ENCODE measurements at places on chromosomes 3 and 15.

DNA sequence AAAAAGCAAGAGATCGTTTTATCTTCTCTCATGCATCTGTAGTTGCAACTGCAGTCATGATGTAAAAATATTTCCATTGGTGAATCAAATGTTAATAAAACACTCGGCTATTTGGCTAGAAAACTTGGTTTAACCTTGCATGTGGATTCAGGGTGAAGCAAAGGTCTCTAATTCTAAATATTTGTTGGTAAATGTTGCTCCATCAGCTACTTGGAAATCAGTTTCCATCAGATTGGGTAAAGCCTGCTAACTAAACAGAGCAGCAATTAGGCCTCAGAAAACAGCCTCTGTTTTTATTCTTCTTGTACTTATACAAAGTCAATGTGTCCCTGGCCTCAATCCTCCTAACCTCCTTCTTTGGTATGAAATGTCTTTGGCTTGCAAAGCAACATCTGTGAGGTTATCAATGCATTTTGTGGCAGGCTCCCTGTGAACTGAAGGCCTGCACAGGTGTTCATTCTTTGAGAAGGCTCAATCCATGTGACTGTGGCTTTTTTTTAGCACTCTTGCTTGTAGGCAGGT, 312.3 kb downstream of the WDR72 start:
- DNase-seq = no peak

GRCh38 chr3:159904911-159905310, 83.7 kb upstream of the IL12A start:
- DNase-seq = no peak

- peak; percentile 61 for DNase-seq
Observed at GRCh38 chr3:174125267-174125824, 727.8 kb downstream of the NLGN1 start.

DNA sequence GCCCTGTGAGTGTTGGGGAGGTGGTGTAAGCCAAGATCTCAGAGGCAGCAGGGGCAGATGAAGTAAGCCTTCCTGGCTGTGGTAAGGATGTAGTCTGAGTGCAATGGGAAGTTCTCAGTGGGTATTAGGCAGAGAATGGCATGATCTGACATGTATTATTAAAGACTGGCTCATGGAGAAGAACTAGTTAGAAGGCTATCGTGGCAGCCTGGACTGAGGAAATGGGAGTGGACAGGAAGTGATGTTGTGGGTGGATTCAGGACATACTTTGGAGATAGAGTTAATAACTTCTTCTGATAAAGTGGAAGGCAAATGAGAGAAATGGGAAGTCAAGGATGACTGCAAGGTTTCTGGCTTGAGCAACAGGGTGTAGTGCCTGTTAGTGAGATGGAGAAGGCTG, 250.9 kb upstream of the CFAP20DC start:
- DNase-seq = no peak

DNA sequence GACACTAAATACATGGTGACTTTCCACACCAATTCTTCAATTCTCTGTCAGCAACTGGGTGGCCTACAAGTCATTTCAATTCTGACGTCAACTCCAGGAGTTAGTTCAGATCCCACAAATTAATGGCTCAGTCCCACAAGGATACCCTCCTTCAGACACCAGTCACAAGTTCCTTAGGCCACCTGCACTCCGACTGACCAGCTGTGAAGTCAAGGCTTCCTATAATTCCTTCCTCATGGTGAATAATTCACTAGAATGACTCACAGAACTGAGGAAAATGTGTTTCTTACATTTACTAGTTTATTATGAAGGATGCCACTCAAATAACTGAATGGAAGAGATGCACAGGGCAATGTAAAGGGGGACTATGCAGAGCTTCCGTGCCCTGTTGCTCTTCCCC, 6.3 kb upstream of the PIAS1 start:
- DNase-seq = no peak

- DNase-seq = no peak
Observed at GRCh38 chr3:134552784-134553183, 66.9 kb downstream of the CEP63 start.

GRCh38 chr3:57164657-57165573, at the start of gene IL17RD:
Gene IL17RD (minus strand): TSS chr3:57165353. CDS start chr3:57165286, 67 bp downstream.
- peak; percentile 89 for DNase-seq

DNA sequence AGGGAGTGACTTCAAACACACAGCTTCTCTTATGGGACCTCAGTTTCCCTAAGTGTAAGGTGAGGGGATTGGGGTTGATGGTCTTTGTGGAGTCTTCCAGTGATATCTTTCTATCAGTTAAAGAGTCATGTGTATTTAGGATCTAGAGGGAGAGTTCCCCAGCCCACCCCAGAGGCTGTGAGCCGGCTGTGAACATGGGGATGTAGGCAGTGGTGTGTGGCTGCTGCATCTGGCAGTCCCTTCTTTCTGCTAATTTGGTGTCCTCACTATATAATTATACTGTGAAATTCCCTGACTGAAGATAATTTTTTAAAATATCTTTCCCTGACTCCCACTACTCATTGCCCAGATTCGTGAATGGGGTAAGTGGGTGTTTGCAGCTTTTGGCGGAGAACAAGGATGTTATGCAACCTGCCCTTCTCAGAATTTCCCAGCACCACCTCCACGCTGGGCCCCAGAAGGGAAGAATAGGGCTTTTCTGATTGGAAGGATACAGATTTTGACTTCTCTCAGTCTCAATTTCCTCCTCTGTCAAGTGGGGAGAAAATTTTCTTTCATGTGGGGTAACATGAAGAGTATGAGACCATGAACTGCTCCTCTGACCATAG, 79.0 kb upstream of the RASGRF1 start:
- DNase-seq = no peak

GRCh38 chr15:70778258-70779076, 15.1 kb upstream of the UACA start:
- DNase-seq = no peak

- peak; percentile 45 for DNase-seq
Observed at GRCh38 chr3:41716471-41716870, 245.4 kb downstream of the ULK4 start.

GRCh38 chr15:25741256-25741580, 121.9 kb downstream of the ATP10A start:
- no peak for DNase-seq

GRCh38 chr15:50231761-50232160, 33.8 kb downstream of the HDC start:
- DNase-seq = no peak

DNA sequence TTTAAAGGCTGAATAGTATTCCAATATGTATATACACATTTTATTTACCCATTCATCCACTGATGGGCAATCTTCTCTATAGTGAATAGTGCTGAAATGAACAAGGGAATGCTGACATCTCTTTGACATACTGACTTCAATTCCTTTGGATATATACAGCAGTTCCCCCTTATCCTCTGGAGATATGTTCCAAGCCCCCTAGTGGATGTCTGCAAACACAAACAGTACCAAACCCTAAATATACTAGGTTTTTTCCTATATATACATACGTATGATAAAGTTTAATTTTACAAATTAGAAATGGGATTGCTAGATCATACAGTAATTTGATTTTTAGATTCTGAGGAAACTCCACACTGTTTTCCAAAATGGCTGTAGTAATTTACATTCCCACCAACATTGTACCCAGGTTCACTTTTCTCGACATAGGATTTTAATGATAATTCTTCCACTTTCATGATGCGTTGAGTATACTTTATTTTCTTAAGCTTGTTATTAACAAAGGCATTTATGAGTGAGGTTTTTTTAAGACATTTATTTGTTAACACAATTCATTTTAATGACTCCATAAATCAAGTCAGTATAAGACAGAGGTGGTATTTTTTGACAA, 38.2 kb downstream of the VPS13C start:
- DNase-seq = no peak

Data from COLO829 (cell line).